ENCODE measurements at places on chromosomes 16 and 17.

GRCh38 chr17:77178050-77178449 is 37.3 kb downstream of the SEC14L1 start:
- no peak for DNase-seq

- no peak for DNase-seq
Measured at GRCh38 chr17:68431661-68432071, 25.6 kb downstream of the WIPI1 start.

GRCh38 chr17:39777534-39778365 is 40.0 kb downstream of the GRB7 start:
- no peak for DNase-seq

- no peak for DNase-seq
Measured at GRCh38 chr16:67298277-67298676, 18.9 kb downstream of the PLEKHG4 start.

DNA sequence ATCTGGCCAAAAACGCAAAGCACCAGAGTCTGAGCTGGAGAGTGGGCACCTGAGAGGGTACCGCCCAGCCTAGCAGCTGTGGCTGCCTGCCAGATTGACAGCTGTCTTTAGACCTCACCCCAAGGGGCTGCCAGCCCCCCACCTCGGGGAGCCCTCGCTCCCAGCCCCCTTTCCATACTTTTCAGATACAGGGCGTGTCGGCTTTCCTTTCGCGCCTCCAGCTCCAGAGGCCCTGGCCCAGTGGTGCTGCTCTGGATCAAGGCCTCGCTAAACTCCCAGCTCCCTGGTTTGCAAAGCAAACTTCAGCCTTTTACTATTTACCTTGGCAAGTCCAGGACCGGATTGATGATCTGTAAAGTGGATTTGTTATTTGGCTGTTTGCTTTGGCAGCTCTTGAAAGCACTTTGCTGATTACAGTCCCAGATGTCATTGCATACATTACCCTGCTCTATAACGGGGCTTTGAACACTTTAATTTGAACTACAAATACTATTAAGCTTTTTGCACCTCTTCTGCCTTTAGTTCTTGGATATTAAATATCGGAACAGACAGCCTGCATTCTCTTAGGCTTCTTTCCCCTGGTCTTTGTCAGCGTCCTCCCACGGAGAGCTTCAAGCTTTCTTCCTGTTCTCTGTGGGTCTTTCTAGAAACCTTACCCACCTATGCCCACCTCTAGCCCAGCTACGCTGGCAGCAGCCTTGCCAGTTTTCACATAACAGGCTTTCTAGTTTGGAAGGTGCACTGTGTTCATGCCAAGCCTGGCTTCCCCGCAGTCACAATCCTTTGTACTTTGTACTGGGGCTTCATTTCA is 63.6 kb upstream of the TBX2 start:
- no peak for DNase-seq

GRCh38 chr17:57988301-57989250 is 522 bp upstream of the VEZF1 start:
- DNase-seq = peak; percentile 88

- DNase-seq = no peak
Measured at GRCh38 chr17:14037453-14037852, 31.9 kb upstream of the COX10 start.

Measured in hepatic stellate cell (primary cell).